ENCODE measurements at places on chromosomes 1 and 21. TPM values are rescaled to one million over a fixed set of nuclear protein-coding genes. Genes with fewer than 3 reads are reported as not detected.

- no peak for DNase-seq
Observed at GRCh38 chr1:164765557-164765956, 206.6 kb downstream of the PBX1 start.

DNA sequence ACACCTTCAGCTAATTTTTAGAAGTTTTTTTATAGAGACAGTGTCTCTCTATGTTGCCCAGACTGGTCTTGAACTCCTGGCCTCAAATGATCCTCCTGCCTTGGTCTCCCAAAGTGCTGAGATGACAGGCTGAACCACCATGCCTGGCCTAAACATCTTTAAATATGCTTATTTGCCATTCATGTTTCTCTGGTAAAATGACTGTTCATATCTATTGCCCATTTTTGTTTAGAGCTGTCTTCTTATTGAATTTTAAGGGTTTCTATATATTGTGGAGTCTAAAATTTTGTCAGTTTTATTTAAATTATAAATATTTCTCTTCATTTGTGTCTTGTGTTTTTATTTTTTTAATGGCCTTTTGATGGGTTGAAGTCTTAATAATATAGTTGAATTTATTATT, 3.0 kb upstream of the PM20D1 start:
- DNase-seq, result no peak

DNA sequence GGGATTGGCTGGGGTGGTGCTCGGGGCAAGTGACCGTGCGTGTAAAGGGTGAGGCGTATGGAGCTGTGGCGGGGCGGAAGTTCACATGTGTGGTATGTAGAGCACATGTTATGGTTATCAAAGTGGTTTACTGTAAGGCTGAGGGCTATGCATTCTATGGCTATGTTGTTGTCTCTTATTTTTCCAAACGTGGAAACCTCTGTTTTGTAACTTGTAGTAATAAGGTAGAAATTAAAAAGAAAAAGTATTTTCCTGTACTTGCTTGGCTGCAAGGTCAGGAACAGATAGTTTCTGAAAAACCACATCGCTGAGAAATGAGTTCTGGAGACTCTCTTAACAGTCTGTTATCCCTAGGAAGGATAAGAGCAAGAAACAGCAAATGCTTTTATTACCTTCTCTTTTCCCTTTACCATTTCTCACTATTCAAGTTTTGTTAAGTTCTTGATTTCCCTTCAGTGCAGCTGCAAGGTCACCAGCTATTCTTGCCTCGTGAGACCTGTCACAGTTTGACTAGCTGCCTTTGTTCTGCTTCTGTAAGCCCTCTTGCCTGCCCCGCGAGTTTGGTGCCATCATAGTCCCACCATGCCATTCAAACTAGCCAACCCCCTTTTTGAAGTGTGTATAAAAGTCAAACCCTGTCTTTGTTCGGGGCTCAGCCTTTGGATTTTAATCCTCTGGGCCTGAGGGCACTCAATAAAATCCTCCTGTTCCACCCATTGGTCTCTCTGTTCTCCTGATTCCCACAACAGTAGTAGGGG, 9.5 kb downstream of the RNU1-2 start:
- DNase-seq, result no peak

DNA sequence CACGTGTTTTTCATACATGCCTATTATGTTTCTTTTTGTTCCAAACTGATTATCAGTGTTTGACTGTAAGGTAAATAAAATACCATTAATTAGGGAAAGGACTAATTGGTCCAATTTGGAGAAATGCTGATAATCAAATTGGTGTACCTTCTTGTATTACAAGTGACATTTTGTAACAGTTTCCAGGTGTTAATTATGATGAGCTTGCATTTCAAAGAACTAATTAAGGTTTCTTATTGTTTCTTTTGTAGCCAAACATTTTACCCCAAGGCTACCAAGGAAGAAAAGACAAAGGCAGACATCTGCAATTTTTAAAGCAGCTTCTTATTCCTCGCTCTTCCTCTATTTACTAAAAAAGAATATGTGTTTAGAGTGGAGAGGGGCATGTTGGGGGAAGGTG, 88.7 kb upstream of the GRIK1 start:
- no peak for DNase-seq

DNA sequence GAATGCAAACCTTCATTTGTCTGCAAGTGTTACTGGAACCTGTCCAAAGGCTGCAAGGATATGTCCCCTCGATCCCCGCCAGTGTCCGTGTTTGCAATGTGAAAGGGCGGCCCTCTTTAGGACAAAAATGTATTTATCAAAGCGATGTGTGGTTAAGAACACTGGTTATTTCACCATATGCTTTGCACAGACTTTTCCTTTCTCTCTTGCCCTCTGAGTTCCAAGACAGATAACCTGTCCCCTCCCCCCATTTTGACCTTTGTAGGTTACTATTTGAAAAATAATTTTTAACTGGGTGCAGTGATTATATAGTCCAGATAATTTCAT, 1.8 kb downstream of the CHRM3 start:
- no peak for DNase-seq

- DNase-seq, result no peak
Observed at GRCh38 chr1:100323419-100324106, 28.7 kb upstream of the CDC14A start.

DNA sequence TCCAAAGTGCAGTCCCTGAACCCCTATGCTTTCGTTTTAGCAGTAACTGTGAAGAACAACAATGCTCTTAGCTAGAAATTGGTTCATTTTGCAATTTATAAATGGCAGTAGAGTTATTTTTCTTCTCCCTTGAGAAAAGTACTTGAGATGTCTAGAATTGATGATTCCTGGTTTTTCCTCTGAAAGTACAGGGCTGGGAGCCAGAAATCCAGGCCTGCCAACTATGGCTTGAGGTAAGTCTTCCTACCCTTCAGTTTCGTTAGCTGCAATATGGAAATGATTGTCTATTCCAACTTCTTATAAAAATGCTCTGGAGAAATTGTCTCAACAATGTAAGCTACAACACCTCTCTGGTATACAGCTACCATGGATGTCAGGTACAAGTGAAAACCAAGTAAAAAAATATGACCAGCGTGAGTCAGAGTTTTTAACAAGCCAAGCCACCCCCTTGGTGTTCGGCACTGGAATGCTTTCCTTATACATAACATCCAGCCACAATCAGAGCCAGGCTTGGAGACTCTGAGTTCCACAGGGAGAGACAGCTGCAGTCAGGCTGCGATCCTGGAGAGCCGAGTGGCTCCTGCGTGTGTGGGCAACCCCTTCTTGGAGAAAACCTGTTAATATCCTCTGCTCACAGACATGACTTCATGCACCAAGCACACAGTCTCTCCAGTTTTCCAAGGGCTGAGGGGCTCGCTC, 22.0 kb downstream of the TSPAN2 start:
- no peak for DNase-seq

GRCh38 chr21:45294509-45295291, 7.0 kb upstream of the POFUT2 start:
- peak; percentile 91 for DNase-seq

DNA sequence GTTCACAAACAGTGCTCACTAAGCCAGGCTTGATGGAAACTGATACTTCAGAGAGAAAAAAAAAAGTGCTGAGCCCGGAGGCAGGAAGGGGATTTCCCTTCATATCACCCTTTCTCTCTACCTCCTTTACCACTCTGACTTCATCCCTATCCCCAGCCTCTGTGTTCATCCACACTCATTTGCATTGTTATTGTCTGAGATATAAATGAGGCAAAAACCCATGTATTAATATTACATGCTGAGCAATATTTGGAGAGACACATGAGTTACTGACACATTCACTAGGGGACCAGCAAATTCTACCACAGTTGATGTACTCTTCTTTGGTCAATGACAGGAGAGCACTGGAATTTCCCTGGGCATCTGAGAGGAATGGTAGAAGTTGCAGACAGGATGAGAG, 175.8 kb downstream of the TNFSF18 start:
- DNase-seq, result no peak

ACTL8 gene
- not detected for total RNA-seq

ACOT11 gene
- 44.1 TPM for total RNA-seq

VWA5B1 gene
- total RNA-seq, result not detected

NDUFS5 gene
- total RNA-seq, result 519 TPM

SRSF4 gene
- total RNA-seq, result 54.8 TPM

ERRFI1 gene
- 8.2 TPM for total RNA-seq

Measured in cardiac septum (tissue), 1 donor.